ENCODE measurements at places on chromosomes 3 and 15. TPM values are rescaled to one million over a fixed set of nuclear protein-coding genes. Genes with fewer than 3 reads are reported as not detected.

The PAQR5 gene
- total RNA-seq, result 0.68 TPM

The VEPH1 gene
- 0.43 TPM for total RNA-seq

The SKIL gene
- 113 TPM for total RNA-seq

The MYO5A gene
- total RNA-seq, result 56.9 TPM
